ENCODE measurements at places on chromosomes 3 and 15.

GRCh38 chr3:181862502-181862901, 150.8 kb downstream of the SOX2 start:
- H3K36me3 ChIP-seq: no peaks in the 10 kb centered on the region
- no peak for DNase-seq
- no peaks in the 10 kb centered on the region for H3K27me3 ChIP-seq
- H3K4me1 ChIP-seq: no peaks in the 10 kb centered on the region

DNA sequence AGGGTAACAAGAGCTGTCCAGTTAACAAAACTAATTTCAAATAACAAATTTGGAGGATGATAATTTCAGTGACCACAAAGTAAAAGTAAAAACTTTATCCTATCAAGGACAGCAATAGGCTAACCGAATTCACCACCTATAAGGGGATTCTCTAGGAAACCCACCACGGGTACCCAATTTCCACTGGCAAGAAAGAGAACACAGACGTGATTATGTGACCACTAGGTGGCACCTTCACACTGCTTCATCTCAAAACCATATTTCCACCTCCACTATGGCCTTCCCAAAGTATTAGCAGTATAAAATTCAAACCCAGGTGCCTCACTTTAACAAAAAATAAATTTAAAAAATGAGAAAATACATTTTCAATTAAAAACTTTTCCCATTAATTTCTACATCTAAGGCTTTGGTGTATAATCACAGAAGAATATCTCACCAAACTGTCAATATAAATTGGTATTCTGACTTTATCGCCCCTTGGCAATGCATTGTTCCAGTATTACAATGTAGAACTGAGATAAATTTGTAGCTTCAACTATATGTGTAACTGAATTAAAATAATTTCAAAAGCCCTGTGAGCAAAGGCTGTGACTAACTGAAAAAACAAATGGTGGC, 96.5 kb downstream of the FSIP1 start:
- no peaks in the 10 kb centered on the region for H3K36me3 ChIP-seq
- no peaks in the 10 kb centered on the region for H3K27me3 ChIP-seq
- no peak for DNase-seq
- H3K27ac ChIP-seq: no peak overlapping the region

- H3K4me3 ChIP-seq: no peak overlapping the region
- H3K4me1 ChIP-seq: peaks cover 10% of the 10 kb centered on the region
- H3K27me3 ChIP-seq: no peaks in the 10 kb centered on the region
- no peak for DNase-seq
- no peaks in the 10 kb centered on the region for H3K36me3 ChIP-seq
- peak overlapping the region; percentile 45 for H3K27ac ChIP-seq
Measured at GRCh38 chr15:34999906-35000305, 11.8 kb upstream of the ZNF770 start.

GRCh38 chr15:61639491-61639890, 410.4 kb upstream of the RORA start:
- no peaks in the 10 kb centered on the region for H3K36me3 ChIP-seq
- no peak overlapping the region for H3K27ac ChIP-seq
- H3K27me3 ChIP-seq: no peaks in the 10 kb centered on the region
- H3K4me1 ChIP-seq: no peaks in the 10 kb centered on the region
- H3K4me3 ChIP-seq: no peak overlapping the region
- no peak for DNase-seq

- H3K27ac ChIP-seq: no peak overlapping the region
- H3K27me3 ChIP-seq: no peaks in the 10 kb centered on the region
- peaks cover 52% of the 10 kb centered on the region for H3K36me3 ChIP-seq
Measured at GRCh38 chr15:38470816-38471215, 16.9 kb downstream of the FAM98B start.

- no peaks in the 10 kb centered on the region for H3K4me1 ChIP-seq
- H3K36me3 ChIP-seq: no peaks in the 10 kb centered on the region
- H3K27ac ChIP-seq: no peak overlapping the region
- DNase-seq: no peak
- H3K27me3 ChIP-seq: no peaks in the 10 kb centered on the region
- H3K4me3 ChIP-seq: no peak overlapping the region
Measured at GRCh38 chr3:79215286-79215685, 552.5 kb downstream of the ROBO1 start.

DNA sequence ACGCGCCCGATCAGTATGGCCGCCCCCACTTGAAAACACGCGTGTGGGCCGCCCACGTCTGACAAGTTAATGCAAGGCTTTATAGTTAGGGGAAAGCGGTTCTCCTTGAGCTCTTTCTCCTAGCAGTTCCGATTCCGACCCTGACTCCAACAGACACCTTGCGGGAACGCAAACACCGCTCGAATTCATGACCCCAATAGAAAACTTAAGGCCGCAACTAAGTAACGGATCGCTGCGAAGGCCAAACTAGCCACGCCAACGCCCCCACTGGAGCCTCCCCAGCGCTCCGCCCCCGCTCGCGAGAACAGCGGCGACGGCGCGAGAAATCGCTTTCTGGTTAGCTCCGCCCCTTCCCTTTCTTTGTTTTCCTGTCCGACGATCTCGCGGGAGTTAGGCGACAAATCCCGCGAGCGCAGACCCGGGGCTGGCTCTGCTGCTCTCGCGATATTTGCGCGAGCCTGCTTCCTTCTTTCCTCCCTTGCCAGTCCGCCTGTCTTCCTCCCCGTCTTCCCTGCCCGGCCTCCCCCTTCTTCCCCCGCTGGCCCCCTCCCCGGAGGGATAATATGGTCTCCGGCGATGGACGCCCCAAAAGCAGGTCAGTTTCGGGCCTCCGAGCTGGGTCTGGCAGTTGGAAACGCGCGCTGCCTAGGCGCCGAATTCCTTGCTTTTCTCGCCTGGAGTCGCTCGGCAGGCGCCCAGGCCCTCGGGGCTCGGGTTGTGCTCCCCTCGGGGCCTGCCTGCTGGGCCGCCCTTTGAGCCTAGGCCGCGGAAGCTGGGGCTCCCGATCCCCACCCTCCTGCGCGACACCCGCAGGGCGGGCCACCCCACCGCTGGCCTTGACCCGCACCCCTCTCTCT, at the start of gene IREB2:
Gene IREB2, plus strand, starts transcription at position 455 of the 857 bp plus-strand sequence. Its CDS starts 122 bp downstream, at position 577.
- peaks cover 8% of the 10 kb centered on the region for H3K4me1 ChIP-seq
- H3K27ac ChIP-seq: peak within 1 kb of the TSS; percentile 95
- peak; percentile 87 for DNase-seq
- no peaks in the 10 kb centered on the region for H3K27me3 ChIP-seq
- H3K36me3 ChIP-seq: peaks cover 32% of the 10 kb centered on the region
- H3K4me3 ChIP-seq: peak within 1 kb of the TSS; percentile 95

- no peaks in the 10 kb centered on the region for H3K4me1 ChIP-seq
- H3K27me3 ChIP-seq: no peaks in the 10 kb centered on the region
- H3K27ac ChIP-seq: no peak overlapping the region
- H3K4me3 ChIP-seq: no peak overlapping the region
- DNase-seq: no peak
- H3K36me3 ChIP-seq: no peaks in the 10 kb centered on the region
Measured at GRCh38 chr3:115217678-115218451, 70.8 kb upstream of the ZBTB20 start.

GRCh38 chr15:73014904-73015303, 37.4 kb upstream of the NEO1 start:
- peaks cover 12% of the 10 kb centered on the region for H3K27me3 ChIP-seq
- no peaks in the 10 kb centered on the region for H3K36me3 ChIP-seq
- H3K4me3 ChIP-seq: no peak overlapping the region
- H3K27ac ChIP-seq: no peak overlapping the region
- H3K4me1 ChIP-seq: no peaks in the 10 kb centered on the region
- no peak for DNase-seq

DNA sequence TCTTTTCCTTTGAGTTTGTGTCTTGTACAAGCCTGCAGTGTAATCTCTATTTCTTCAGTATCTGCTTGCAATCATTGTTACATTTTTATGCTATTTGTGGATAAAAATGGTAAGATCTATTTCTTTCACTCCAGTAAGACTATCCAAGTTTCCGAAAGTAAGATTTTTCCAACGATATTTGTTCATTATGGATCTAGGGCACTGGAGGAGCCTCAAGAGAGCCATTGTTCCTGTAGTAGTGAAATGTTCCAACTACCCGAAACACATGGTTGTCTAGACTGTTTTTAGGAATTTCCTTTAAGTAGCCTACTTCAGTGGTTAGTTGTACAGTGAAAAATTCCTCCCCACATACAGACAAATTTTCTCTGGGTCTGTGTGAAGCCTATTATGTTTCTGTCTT, 597.4 kb downstream of the RSL24D1 start:
- no peaks in the 10 kb centered on the region for H3K4me1 ChIP-seq
- no peak overlapping the region for H3K27ac ChIP-seq
- no peak overlapping the region for H3K4me3 ChIP-seq
- no peaks in the 10 kb centered on the region for H3K27me3 ChIP-seq
- H3K36me3 ChIP-seq: no peaks in the 10 kb centered on the region

DNA sequence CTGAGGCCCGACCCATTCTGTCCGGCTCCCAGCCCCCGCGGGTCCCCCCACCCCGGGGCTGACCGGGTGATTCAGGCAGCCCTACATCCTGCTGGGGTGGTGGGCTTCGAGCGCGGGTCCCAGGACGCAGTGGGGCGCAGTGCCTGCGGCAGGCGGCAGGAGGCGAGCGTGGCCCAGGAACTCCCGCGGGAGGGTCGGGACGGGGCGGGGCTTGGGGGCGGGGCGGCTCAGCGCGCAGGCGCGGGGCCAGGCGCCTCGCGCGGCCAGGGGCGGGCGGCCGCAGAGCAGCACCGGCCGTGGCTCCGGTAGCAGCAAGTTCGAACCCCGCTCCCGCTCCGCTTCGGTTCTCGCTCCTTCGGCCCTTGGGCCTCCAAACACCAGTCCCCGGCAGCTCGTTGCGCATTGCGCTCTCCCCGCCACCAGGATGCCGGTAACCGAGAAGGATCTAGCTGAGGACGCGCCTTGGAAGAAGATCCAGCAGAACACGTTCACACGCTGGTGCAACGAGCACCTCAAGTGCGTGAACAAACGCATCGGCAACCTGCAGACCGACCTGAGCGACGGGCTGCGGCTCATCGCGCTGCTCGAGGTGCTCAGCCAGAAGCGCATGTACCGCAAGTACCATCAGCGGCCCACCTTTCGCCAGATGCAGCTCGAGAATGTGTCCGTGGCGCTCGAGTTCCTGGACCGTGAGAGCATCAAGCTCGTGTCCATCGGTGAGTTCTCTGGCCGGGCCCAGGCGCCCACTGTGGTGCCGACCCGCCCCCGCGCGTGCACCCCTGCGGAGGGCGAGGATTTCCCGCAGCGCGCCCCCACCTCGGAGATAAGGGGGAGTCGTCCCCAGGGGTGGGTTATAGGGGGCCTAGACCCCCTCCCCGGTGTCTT, at the start of gene FLNB:
Gene FLNB, plus strand, starts transcription at position 282 of the 885 bp plus-strand sequence. Its CDS starts 143 bp downstream, at position 425.
- H3K27ac ChIP-seq: peak within 1 kb of the TSS; percentile 92
- peaks cover 32% of the 10 kb centered on the region for H3K4me1 ChIP-seq
- H3K27me3 ChIP-seq: no peaks in the 10 kb centered on the region

DNA sequence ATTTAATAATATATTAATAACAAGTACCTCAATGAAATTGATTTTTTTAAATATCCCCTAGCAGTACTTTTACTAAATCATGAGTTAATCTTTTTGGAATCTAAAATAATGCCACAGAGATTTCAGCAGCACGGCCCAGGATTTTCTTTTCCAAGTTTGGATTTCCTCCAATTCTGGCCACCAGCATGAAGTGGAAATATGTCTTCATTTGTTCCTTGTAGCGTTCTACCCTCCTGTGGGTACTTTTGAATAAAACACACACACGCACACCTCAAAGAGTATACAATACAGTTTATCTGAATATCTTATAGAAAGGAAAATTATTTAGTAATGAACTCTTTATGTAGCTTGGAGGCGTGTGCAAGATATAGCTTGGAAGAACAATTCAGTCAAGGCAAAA, 125.1 kb upstream of the STT3B start:
- H3K27me3 ChIP-seq: no peaks in the 10 kb centered on the region
- no peaks in the 10 kb centered on the region for H3K4me1 ChIP-seq
- DNase-seq: no peak

DNA sequence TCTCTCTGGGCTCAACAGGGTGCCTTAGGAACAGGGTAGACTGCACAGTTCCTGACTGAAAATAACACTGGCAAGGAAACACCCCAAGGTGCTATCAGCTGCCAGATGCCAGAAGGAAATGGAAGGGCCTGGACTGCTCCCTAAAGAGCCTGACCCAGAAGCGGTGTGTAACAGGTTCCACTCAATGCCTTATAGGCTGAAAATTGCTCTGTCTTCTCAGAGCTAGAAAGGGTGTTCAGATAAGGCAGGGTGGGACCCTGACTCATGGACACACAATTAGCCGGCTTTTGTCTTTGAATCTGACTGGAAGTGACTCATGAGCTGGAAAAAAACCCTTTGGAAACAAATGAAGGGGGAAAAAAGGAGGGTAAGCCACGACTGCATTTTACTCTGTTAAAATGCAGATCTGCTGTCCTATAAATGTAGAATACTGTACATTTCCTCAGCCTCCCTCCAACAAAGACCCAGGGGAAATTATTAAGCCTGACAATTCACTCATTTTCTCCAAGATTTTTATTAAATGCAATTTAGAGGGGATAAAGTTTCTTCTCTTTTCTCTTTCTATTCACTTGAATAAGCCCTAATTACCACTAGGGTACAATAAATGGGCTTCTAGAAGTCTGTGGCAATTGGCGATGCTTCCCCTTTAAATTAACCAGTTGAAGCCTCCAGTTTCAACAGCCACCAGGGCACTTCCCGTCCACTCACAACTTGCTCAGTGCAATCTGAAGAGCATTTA, 160.2 kb upstream of the TBL1XR1 start:
- H3K36me3 ChIP-seq: no peaks in the 10 kb centered on the region
- H3K4me3 ChIP-seq: peak overlapping the region; percentile 65
- peaks cover 63% of the 10 kb centered on the region for H3K4me1 ChIP-seq
- peak overlapping the region; percentile 96 for H3K27ac ChIP-seq
- no peaks in the 10 kb centered on the region for H3K27me3 ChIP-seq
- no peak for DNase-seq

GRCh38 chr3:100210772-100211135, 50.0 kb upstream of the TBC1D23 start:
- H3K4me1 ChIP-seq: peaks cover 16% of the 10 kb centered on the region
- DNase-seq: no peak
- peak overlapping the region; percentile 80 for H3K27ac ChIP-seq
- H3K36me3 ChIP-seq: no peaks in the 10 kb centered on the region

DNA sequence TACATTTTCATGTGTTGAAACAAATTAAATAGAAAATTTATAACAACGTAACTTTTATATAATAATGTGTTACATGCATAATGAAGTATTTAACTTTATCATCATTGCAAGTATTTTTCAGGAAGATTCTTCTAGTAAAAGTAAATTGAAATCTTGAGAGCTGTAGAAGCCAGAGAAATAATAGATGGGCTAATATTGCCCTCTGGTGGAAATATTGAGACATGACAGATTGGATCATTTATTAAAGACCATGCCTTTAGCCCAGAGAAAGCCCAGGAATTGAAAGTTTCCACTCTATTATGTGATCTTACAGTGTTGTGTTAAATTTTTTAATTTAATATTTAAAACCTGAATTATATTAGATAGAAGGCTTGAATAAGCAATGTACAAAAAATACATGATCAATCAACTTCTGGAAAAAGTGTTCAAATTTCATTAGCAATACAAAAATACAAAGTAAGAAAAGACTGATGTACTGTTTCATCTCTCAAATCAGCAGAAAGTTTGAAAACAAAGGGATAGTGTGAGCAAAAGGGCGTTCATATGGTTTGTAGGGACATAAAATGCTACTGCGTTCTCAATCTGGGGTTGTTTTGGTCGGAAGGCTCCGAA, 52.7 kb upstream of the SPTSSB start:
- no peak for DNase-seq
- H3K27ac ChIP-seq: no peak overlapping the region
- H3K27me3 ChIP-seq: no peaks in the 10 kb centered on the region
- H3K4me3 ChIP-seq: no peak overlapping the region
- peaks cover 23% of the 10 kb centered on the region for H3K4me1 ChIP-seq

- H3K27me3 ChIP-seq: peaks cover 4% of the 10 kb centered on the region
- DNase-seq: no peak
- no peak overlapping the region for H3K4me3 ChIP-seq
- no peaks in the 10 kb centered on the region for H3K4me1 ChIP-seq
- H3K36me3 ChIP-seq: no peaks in the 10 kb centered on the region
- no peak overlapping the region for H3K27ac ChIP-seq
Measured at GRCh38 chr15:66591322-66591862, 25.6 kb upstream of the LCTL start.
